ENCODE measurements at places on chromosomes 4 and X.

GRCh38 chr4:107876099-107876498 lies 51.4 kb downstream of the SGMS2 start:
- DNase-seq: no peak

- DNase-seq: peak; percentile 15
Measured at GRCh38 chr4:14856062-14856933, 146.0 kb upstream of the CPEB2 start.

GRCh38 chr4:137674066-137674465 lies 141.8 kb upstream of the PCDH18 start:
- no peak for DNase-seq

- no peak for DNase-seq
Measured at GRCh38 chr4:62517716-62518115, 1317.6 kb downstream of the ADGRL3 start.

DNA sequence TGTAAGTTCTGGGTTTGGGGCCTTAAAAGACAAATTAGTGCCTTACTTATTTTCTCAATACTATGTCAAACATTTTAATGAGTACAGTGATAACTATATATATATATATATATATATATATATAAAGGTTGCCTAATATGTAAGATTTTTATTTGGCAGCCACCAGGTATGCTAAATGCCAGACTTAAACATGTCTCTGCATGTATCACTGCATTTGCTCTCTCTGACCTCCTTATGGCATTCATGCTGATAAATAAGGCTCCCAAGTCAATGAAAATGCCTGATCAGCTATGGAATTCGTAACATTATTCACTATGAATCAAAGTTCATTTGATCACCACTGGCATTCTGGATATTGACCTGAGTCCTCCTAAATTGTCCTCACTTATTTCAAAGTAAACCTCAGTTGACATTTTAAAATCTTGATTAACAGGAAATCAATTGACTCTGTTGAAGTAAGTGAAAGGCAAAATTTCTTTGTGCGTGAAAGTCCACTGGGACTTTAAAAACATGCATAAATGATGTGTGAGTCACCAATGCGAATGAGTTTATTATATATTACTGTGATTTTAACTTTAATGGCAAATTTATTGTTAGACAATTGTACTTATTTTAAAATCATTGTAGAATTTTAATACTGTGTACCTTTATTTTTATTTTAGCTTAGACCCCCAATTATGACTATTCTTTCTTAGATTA lies 29.2 kb upstream of the AREG start:
- no peak for DNase-seq

GRCh38 chr4:2290974-2291704 lies 29.2 kb upstream of the MXD4 start:
- DNase-seq: peak; percentile 78

GRCh38 chr4:176043838-176044588 lies 21.6 kb upstream of the WDR17 start:
- no peak for DNase-seq

- DNase-seq: no peak
Measured at GRCh38 chr4:125322366-125322730, 7.6 kb downstream of the FAT4 start.

- DNase-seq: no peak
Measured at GRCh38 chr4:188603646-188604045, 464.4 kb downstream of the TRIML1 start.

DNA sequence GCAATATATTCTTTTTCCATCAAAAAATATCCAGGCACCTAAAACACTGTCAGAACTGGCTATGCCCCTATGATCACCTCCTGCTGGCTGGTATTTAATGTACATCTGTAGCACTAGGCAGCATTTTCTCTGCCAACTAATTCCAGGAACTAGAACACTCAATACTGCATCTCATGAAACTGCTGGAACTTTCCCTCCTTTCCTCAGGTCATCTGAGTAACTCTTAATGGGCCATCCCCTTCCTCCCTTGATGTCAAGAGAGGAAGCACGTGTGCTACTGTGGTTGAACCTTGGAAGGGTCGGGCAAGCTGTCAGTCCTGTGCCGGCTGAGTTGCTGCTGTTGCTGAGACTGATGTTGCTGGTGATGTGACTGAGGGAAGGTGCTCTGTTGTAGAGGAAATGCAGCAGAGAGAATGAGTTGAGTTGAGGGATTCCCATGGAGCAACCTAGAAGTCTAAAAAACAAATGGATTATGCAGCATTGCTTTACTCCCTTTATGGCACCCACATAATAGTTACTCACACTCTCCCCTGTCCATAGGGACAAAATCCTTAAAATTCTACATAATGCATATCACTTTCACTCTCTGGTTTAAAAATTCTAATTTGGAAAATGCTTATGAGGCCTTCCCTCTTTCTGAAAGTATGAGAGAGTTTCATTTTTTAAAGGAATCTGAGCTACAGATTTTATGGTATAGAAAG lies 39.5 kb downstream of the TMEM165 start:
- peak; percentile 34 for DNase-seq

DNA sequence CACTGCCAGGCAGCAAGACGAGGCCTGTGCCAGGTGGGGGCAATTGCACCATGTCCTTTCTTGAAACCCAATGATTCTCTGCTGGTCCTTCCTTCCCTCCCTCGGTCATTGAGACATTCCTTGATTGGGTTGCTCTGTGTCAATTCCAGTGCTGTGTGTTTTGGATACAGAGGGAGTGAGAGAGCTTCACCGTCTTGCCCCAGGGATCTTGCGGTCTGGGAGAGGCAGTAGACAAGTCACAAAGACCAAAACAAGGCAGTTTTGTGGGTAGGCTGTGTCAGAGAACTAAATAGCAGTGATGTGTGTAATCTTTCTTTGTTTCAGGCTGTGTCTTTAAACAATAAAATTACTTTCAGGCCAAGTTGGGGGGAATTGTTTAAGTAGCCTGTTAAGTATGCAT lies 38.8 kb upstream of the TADA2B start:
- DNase-seq: no peak

GRCh38 chr4:20840648-20841190 lies 140.5 kb downstream of the PACRGL start:
- no peak for DNase-seq

DNA sequence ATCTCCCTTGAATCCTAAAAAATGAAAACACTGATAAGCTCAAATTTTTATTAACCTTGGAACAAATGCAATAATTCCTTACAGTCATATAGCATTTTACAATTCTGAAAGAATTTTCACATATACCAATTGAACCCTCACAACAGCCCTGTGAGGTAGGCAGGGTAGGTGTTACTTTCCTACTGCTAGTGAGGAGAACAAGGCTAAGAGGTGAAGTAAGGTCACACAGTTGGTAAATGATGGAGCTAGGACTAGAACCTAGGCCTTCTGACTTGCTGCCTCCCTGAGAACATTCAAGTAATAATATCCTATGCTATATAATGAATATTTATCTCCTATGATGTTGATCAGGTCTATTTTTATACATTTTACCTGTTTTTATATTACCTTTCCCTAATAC lies 9.7 kb downstream of the TAF9B start:
- no peak for DNase-seq

All from CD4-positive, alpha-beta T cell treated with Interleukin-2 at 100 ng/mL for 4 hours (primary cell).